ENCODE measurements at places on chromosomes 5 and 9.

DNA sequence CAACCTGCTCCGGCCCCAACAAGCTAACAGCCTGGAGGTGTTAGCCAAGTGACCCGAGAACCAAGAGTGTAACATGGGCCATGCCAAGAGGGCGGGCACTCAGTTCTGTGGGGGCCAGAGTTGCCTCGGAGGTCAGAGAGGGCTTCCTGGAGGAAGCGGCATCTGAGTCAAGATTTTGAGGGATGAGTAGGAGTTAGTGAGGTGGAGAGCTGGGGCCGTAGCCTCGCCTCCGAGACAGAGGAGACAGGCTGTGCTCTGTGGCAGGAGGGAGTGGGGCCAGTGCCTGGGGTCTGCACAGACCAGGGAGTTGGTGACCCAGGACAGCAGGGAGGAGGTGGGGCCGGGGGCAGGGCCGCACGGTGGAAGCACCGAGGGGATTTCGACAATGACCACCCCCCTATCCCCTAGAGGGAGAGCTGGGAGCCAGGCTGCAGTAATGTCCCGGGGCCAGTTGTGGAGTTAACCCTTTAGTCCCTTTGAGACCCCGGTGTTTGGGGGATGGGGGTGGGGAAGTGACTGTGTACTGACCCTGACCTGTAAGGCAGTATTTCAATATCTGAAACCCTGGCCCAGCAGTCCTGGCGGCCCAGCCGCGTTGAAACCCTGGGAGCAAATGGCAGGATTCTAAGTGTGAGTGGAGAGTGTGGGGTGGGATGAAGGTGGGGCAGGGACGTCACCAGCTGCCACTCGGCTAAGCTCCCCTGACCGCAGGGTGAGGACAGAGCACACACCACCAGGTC is 148.7 kb upstream of the COL5A1 start:
- DNase-seq, result no peak

DNA sequence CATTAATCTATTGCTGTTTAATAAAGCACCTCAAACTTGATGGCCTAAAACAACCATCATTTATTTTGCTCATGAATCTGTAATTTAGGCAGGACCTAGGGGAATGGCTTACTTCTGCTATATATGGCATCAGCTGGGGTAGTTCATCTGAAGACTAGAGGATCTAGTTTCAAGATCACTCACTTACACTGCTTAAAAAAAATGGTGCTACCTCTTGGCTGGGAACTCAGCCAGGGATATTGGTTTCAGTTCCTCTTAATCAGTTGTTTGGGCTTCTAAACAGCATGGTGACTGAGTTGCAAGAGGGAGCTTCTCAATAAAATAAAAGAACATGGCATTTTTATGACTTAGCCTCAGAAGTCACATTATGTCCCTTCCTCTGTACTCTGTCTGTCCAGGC is 142.0 kb downstream of the FAM114A2 start:
- peak; percentile 20 for DNase-seq

- DNase-seq, result no peak
These were observed 7.3 kb upstream of the RANBP17 start for GRCh38 chr5:170854566-170854965.

DNA sequence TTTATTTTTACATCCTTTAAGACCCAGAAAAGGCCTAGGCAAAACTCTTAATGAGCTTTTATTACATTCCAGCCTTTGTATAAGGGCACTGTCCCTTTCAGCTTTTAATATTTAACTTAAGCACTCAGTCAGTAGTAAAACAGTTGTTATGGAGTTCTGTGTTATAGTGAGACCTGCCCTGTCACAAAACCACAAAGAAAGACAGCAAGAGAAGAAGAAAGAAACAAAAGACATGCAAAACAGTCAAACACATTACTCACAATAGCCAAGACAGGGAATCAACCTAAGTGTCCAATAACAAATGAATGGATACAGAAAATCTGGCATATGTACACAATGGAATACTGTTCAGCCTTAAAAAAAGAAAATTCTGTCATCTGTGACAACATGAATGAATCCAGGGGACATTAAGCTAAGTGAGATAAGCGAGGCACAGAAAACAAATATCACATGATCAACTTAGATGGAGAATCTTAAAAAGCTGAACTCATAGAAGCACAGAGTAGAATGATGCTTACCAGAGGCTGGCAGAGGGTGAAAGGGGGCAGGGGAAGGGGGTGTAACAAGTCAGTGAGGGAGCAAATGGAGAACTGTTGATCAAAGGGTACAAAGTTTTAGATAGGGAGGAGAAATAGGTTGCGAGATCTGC is 63.8 kb upstream of the CCNG1 start:
- DNase-seq, result no peak

DNA sequence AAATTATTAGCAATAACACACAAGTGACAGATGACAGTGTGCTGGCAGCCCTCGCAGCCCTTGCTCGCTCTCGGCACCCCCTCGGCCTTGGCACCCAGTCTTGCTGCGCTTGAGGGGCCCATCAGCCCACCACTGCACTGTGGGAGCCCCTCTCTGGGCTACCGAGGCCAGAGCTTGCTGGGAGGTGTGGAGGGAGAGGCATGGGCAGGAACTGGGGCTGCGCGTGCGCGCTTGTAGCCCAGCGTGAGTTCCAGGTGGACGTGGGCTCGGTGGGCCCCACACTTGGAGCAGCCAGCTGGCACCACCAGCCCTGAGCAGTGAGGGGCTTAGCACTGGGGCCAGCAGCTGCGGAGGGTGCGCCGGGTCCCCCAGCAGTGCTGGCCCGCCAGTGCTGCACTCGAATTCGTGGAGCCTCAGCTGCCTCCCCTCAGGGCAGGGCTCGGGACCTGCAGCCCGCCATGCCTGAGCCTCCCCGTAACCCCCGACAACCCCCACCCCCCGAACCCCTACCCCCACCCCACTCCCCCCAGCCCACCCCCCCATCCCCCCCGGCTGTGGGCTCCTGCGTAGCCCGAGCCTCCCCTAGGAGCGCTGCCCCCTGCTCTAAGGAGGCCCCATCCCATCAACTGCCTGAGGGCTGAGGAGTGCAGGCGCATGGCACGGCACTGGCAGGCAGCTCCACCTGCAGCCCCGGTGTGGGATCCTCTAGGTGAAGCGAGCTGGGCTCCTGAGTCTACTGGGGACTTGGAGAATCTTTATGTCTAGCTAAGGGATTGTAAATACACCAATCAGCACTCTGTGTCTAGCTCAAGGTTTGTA is 240.9 kb downstream of the TRIM36 start:
- no peak for DNase-seq

DNA sequence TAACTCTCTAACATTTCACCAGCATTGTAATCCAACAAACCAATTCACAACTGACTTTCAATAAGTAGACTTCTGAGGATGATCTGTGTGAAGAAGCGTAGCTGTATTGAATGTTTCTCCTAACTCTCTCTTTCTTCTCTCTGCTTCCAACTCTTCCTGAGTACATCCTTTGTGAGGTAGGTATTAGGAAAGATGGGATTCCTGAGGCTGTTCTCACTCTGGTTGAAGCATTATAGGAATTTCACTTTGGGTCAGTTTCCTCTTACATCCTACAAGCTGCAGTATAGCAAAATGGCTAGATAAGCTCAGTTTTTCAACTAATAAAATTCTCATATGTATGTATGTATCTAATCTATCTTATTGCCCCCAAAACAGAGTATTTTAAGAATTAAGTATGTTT is 702.8 kb downstream of the CETN3 start:
- DNase-seq, result no peak

DNA sequence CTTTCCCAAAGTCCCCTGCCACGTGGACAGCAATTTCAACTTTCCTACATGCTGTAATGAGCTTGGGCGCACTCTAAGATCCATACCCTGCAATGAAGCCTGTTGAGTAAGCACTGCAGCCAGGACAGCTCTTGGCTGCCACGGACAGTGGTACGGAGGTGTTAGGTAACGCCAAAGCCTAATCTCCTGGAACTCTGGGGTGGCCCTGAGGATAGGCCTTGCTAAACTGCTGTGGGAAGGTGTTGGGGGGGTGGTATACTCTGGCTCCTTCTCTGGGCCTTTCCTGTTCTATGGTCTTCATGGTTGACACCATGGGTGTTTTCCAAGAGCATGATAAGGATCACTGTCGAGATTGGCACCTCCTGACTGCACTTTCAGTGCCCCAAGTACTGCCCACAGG is 66.4 kb upstream of the PITX1 start:
- DNase-seq, result no peak

DNA sequence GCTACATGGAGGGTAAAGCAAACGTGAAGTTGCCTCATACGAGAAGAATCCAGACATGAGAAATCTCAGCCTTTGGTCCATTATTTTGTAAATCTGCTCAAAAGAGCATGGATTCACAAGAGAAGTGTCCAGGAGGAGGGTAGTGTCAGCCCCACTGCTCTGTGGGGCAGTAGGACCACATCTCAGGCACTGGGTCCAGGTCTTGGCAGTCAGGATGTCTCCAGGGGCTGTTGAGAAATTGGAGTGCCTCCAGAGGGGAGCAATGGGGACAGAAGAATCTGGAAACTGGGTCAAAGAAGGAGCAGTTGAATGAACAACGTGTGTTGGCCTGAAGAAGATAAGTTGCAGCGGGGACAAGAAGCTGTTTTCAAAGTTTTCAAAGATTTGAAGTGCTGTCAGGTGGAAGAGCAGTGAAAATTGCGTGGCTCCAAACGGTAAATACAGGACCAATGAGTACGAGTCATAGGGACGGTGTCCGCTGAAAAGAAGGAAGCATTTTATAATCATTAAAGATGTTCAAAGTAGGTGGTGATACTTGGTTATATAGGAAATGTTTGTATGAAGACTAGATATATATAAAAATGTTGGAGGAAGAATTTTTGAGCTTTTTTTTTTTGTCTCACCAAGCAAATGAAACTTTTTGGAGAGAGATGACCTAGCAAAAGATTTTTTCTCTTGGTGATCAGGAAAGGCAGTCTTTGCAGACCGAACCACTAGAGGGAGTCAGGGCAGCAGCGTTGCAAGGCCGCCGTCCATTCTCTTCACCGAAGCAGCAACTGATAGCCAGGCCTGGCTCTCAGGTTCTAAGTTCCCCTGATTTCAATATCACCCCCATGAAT is 57.1 kb upstream of the ZBED3 start:
- peak; percentile 76 for DNase-seq

- DNase-seq, result peak; percentile 72
These were observed 22.9 kb downstream of the DNAH5 start for GRCh38 chr5:13921578-13921977.

GRCh38 chr9:90851444-90851843 is 49.8 kb downstream of the SYK start:
- no peak for DNase-seq

GRCh38 chr5:107090506-107090905 is 580.2 kb downstream of the EFNA5 start:
- no peak for DNase-seq
